ENCODE measurements at places on chromosomes 12 and 14. TPM values are rescaled to one million over a fixed set of nuclear protein-coding genes. Genes with fewer than 3 reads are reported as not detected.

- DNase-seq: no peak
Measured at GRCh38 chr14:35938770-35939169, 112.6 kb downstream of the BRMS1L start.

GRCh38 chr12:124390442-124391097 is 95.7 kb downstream of the RFLNA start:
- DNase-seq: peak; percentile 74

Gene ZNF84
- 17.0 TPM for polyA plus RNA-seq

DNA sequence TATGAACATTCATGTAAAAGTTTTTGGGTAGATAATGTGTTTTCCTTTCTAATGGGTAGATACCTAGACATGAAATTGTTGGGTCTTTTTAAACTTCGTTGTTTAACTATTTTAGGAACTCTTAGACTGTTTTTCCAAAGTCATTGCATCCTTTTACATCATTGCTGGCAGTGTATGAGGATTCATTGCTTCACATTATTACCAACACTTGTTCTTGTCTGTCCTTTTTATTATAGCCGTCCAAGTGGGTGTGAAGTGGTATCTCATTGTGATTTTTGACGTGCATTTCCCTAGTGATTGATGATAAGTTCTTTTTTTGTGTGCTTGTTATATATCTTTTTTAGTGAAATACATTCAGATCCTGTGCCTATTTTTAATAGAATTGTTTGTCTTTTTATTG is 39.4 kb downstream of the USP15 start:
- DNase-seq: no peak

GRCh38 chr12:19904819-19905218 is 463.5 kb upstream of the PDE3A start:
- DNase-seq: no peak

DNA sequence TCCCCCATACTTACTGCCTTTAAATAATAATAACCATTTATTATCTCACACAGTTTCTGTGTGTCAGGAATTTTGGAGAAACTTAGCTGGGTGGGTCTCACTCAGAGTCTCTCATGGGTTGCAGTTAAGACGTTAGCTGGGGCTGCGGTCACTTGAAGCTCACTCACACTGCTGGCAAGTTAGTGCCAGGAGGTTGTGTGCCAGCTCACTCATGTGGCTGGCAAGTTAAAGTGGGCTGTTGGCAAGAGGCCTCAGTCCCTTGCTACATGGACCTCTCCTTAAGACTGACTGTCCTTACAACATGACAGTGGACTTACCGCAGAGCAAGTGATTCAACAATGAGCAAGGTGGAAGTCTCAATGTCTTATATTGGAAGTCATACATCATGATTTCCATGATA is 61.3 kb upstream of the AVPR1A start:
- no peak for DNase-seq

Gene CMA1
- polyA plus RNA-seq: not detected

Gene VAMP1
- polyA plus RNA-seq: 7.3 TPM

Gene LRRC74A
- polyA plus RNA-seq: not detected

Measured in adrenal gland (tissue), 19 donors.